Stimulated activated CD8-positive, alpha-beta memory T cell treated with anti-CD3 and anti-CD28 coated beads, Interleukin-2, amount 100 ng/mL, for 1 hour (primary cell): ENCODE measurements at places on chromosomes 12 and 14.

DNA sequence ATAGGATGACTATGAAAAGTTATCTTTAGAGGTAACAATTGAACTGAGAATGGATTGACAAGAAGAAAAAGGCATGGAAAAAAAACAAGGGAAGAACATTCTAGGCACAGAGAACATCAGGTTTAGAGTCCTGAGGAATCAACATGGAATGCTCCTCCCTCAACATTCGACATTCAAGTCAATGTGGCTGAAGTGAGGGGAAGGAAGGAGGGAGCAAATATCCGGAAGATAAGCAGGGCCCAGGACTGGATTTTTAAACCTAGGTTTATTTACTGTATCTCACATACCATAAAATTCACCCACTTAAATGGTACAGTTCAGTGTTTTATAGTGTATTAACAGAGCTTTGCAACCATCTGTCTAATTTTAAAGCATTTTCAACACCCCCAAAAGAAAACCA is 9.6 kb upstream of the CCER1 start:
- DNase-seq: no peak

GRCh38 chr12:98399532-98399931 is 115.9 kb upstream of the TMPO start:
- peak; percentile 24 for DNase-seq

DNA sequence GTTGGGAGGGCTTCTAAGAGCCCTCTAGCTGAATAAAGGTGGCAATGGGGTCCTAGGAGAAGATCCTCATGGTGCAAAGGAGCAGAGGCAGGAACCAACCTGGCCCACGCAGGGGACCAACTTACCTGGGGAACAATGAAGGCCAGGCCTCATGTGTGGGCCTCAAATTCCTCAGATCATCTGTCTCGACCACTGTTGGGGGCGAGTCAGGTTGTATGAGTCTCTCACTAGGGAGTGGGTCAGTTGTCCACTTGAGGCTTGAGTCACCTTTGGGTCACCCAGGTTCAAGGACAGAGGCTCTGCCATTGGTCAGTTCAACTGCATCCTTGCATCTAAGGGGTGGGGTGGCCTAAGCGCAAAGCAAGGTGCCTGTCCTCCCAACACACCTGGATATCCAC is 43.7 kb upstream of the BDKRB2 start:
- no peak for DNase-seq

DNA sequence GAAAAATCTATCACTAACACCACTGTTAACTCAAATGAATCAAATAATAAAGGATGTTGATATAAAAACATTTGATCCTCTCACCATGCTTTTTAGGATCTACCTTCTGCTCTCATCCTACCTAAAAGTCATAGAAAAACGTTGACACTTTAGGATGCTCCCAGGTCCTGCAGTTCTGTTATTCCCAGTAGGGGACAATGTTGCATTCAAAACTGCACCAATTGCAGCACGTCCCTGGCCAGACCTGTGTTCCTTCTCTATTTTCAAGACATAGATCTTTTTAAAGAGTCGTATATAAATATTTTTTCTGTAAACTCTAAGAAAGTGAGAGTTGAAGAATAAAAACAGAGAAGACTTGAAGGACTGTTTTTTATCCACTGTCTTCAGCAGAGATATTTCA is 8.8 kb downstream of the AICDA start:
- DNase-seq: no peak

DNA sequence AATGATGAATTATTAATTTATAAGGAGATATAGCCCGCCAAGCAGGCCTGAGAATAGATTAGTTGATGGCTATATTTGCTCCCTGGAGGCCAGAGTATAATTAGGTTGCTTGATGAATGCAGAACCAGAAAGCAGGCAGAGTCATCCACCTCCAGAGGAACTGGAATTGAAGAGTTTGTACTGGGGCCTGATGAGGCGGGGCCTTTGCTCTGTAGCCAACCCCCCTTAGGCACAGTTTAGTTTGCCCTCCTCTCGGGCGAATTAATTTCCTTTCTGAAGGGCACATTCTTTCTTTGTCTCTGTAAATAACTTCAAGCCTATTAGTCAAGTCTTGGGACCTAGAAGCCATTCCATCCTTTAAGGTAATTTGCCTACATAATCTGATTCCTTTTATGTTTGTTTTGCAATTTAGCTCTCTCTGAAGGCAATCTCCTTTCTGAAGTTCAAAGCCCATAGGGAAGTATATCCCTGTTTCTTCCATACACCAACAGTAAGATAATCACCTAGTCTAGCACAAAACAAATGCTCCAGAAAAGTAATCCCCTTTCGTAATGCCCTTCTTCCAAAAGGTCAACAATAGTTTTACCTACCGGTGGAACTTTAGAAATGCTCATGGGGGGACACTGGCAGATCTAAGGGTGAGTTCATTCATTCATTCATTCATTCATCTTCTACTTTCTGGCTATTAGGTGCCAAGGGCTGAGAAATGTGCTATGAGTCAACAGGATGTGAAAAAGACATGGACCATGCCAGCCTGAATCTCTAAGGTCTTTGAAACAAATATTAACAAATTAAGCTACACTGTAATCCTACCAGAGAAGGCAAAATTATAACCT is 84.8 kb upstream of the NUDT4 start:
- DNase-seq: no peak

DNA sequence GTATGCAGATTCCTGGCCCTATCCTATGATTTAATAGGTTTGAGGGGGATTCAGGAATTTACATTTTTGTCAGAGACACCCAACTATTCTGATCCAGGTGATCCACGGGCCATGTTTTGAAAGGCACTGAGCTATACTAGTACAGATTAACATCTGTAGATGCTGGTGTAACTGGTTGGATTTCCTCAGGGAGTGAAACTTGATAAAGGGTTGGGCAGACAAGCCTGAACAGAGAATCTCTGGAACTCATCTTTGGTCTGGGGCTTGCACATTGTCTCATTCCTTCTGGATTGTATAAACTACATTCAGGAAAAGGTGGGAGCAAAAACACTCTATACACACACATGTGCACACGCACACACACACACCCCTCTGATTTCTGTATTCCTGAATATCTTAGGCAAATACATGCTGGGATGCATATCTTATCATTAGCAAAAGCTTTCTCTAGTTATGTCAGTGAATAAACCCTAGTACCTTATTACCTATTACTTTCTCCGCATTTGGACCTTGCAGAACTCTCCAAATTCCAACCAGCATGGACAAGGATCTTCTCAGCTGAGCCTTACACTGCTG is 104.6 kb downstream of the SLC38A1 start:
- DNase-seq: no peak

DNA sequence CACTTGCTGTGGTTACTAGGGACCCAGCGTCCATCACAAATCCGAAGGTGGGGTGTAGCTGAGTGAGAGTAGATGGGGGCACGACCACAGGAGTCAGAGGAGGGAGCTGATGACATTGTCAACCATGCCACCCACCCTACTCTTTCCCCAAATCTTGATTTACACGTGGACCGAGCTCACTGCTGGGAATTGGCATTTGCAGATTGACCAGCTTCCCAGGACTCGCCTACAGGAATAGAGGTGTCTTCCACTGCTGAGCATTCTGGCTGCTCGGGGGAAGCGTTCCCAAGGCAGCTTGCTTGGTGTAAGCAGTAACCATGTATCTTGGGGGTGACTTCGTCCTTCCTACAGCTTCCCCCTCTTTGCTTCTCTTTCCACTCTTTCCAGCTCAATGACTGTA is 353 bp upstream of the PTPRR start:
- no peak for DNase-seq

- DNase-seq: no peak
Observed at GRCh38 chr12:108375986-108376663, 37.0 kb upstream of the CMKLR1 start.

GRCh38 chr12:89632778-89633177 is 75.9 kb downstream of the ATP2B1 start:
- no peak for DNase-seq

DNA sequence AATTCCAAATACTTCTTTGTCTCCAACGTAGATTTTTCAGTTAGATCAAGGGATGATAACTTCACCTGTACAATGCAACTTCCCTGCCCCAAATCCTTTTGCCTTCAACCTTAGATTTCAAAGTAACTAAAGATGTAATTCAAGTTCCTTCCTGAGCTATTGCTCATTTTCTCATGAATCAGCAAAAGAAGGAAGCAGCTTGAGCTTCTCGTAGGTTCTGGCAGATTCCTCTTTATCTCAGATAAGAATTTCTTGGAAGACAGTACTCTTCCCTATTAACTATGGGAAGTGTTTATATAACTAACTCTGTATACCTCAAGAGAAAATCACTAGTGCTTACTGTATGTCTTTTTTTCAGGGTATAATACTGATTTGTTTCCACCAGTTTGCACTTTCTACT is 203.8 kb downstream of the RASSF9 start:
- no peak for DNase-seq

GRCh38 chr12:10558789-10559188 is 53.1 kb downstream of the EIF2S3B start:
- DNase-seq: no peak
